ENCODE measurements at places on chromosomes 11 and 22. TPM values are rescaled to one million over a fixed set of nuclear protein-coding genes. Genes with fewer than 3 reads are reported as not detected.

The SAA4 gene
- not detected for total RNA-seq

The PIWIL4 gene
- total RNA-seq = 5.1 TPM

The MAP6 gene
- 0.86 TPM for total RNA-seq

The HBG1 gene
- not detected for total RNA-seq

The DEFB131B gene
- not detected for total RNA-seq

The PHOX2A gene
- not detected for total RNA-seq

The SAMM50 gene
- 47.5 TPM for total RNA-seq

The CDKN1C gene
- total RNA-seq = 23.2 TPM

The TMPRSS5 gene
- total RNA-seq = 0.16 TPM

The FAM83F gene
- not detected for total RNA-seq

The COMT gene
- 131 TPM for total RNA-seq

The CD3G gene
- not detected for total RNA-seq

The SLC5A4 gene
- not detected for total RNA-seq

The NARS2 gene
- 15.4 TPM for total RNA-seq

The FUT4 gene
- total RNA-seq = 3.2 TPM

The TIMP3 gene
- total RNA-seq = 220 TPM

The OR52H1 gene
- total RNA-seq = 0.63 TPM

The IPO7 gene
- 88.6 TPM for total RNA-seq

The HSPB2 gene
- 0.63 TPM for total RNA-seq

The PGA5 gene
- 2.1 TPM for total RNA-seq

The KDM4E gene
- not detected for total RNA-seq

The IMMP1L gene
- 7.3 TPM for total RNA-seq

The NAALAD2 gene
- 0.47 TPM for total RNA-seq

The APOL2 gene
- total RNA-seq = 40.8 TPM

The CBX7 gene
- total RNA-seq = 5.8 TPM

The CBLIF gene
- not detected for total RNA-seq

The GLB1L2 gene
- total RNA-seq = not detected

The GAB4 gene
- total RNA-seq = not detected

The NNMT gene
- total RNA-seq = 133 TPM

The AP2A2 gene
- 27.0 TPM for total RNA-seq

The MMP13 gene
- total RNA-seq = not detected

The MPPED2 gene
- 2.5 TPM for total RNA-seq

The CCS gene
- total RNA-seq = 72.0 TPM

The EHF gene
- total RNA-seq = 1.4 TPM

The EMID1 gene
- total RNA-seq = 0.09 TPM

The RTN3 gene
- 32.5 TPM for total RNA-seq

The ACAT1 gene
- total RNA-seq = 173 TPM

The NXPE1 gene
- total RNA-seq = not detected

The MAJIN gene
- not detected for total RNA-seq

The NLRP6 gene
- total RNA-seq = under 0.01 TPM

The PSMA1 gene
- 135 TPM for total RNA-seq

The P2RY2 gene
- total RNA-seq = not detected

The CAPN1 gene
- 93.6 TPM for total RNA-seq

The HIC2 gene
- 3.3 TPM for total RNA-seq

The PRSS23 gene
- 70.3 TPM for total RNA-seq

Data from bronchial smooth muscle cell (primary cell).